ENCODE measurements at places on chromosomes 2 and 18.

- DNase-seq, result no peak
Observed at GRCh38 chr18:21481739-21482138, 118.8 kb downstream of the ESCO1 start.

DNA sequence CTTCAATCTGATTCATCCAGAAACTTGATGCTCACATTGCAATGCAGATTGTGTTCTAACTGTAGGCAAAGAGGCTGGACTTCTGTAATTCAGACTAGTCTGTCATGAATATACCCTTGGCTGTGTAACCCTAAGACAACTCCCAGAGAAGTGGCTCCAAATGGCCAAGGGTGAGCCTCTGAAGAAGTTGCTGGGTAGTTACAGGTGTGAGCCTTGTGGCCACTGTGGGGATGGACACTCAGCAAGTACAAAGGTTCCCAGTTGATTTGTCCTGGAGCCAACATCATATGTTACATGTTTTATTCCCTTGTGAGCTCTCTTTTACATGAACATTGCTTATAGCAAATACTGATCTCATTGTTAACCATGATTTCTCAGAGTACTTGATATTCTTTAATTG lies 94.8 kb upstream of the KCNJ3 start:
- DNase-seq, result no peak

GRCh38 chr2:26986576-26986975 lies 16.1 kb downstream of the MAPRE3 start:
- no peak for DNase-seq

GRCh38 chr2:218063486-218063885 lies 5.6 kb upstream of the RUFY4 start:
- DNase-seq, result no peak

- DNase-seq, result no peak
Observed at GRCh38 chr18:13592246-13592645, 134.1 kb downstream of the FAM210A start.

DNA sequence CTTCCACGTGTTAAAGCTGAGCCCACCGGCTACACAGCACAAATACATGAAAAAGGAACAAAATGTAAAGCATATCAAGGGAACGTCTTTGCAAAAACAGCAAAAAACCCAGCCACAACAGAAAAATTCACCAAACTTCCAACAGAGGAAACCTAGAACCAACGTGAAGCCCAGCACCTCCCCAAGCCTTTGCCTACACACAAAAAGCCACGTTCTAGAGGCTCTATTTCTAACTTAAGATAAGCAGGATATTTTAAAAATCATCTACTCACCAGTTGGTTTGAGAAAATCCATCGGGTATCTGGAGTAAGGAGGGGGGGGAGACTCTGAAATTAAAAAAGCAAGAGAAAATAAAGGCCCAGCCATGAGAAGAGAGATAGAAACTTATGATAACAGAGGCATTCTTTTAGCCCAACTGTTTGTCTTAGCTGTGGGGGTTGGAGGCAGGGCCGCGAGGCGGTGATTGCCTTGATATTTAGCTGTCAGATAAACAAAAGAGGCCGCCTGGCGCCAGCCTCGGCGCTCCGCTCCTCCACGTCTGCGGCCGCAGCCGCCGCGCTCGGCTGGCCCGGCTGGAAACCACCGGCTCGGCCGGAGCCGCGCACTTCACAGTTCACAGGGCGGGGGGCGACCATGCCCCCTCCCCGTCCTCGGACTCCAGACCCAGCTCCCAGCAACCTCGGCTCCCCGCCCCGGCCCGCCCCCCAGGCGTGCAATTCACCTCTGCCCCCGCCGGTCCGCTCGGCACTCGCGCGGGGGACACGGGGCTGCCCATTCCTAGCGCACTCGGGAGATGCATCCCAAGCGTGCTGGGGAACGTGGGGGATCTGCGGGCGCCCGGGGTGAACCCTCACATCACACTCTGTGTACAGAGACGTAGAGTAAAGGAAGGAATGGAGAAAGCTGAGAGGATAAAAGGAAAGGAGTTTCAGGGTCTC lies 2.4 kb downstream of the SMAD7 start:
- no peak for DNase-seq

DNA sequence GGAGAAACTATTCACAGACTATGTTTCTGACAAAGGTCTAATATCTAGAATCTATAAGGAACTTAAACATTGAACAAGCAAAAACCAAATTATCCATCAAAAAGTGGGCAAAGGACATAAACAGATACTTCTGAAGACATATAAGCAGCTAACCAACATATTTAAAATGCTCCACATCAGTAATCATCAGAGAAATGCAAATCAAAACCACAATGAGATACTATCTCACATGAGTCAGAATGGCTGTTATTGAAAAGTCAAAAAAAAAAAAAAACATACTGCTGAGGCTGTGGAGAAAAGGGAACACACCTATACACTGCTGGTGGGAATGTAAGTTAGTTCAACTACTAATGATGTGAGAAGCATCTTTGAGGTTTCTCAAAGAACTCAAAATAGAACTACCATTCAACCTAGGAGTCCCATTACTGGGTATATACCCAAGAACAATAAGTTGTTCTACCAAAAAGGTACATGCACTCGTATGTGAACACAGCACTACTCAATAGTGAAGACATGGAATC lies 220.4 kb upstream of the TFPI start:
- no peak for DNase-seq

GRCh38 chr2:144642856-144643255 lies 122.9 kb upstream of the ZEB2 start:
- no peak for DNase-seq

GRCh38 chr18:74547860-74548259 lies 13.6 kb downstream of the CNDP1 start:
- DNase-seq, result no peak
